ENCODE measurements at places on chromosomes 3 and 15. TPM values are rescaled to one million over a fixed set of nuclear protein-coding genes. Genes with fewer than 3 reads are reported as not detected.

The SYNM gene
- polyA plus RNA-seq = 2.2 TPM

The DPPA4 gene
- polyA plus RNA-seq = 3.8 TPM

The CXCR6 gene
- polyA plus RNA-seq = 0.20 TPM

The CD276 gene
- polyA plus RNA-seq = 172 TPM

The FANCD2OS gene
- polyA plus RNA-seq = not detected

The CRELD1 gene
- polyA plus RNA-seq = 46.8 TPM

The GP9 gene
- 0.66 TPM for polyA plus RNA-seq

The LRRC2 gene
- 1.9 TPM for polyA plus RNA-seq

The B3GALNT1 gene
- polyA plus RNA-seq = 44.2 TPM

The MNS1 gene
- polyA plus RNA-seq = 26.3 TPM

The NCKIPSD gene
- polyA plus RNA-seq = 22.4 TPM

The PLSCR4 gene
- 117 TPM for polyA plus RNA-seq

The MUC20 gene
- polyA plus RNA-seq = 28.0 TPM

The CLSTN2 gene
- polyA plus RNA-seq = 1.1 TPM

The TEX55 gene
- not detected for polyA plus RNA-seq

The GOLGA6D gene
- polyA plus RNA-seq = 0.26 TPM

The SLC35G2 gene
- 3.5 TPM for polyA plus RNA-seq

The MYRIP gene
- 2.0 TPM for polyA plus RNA-seq

The HTR3C gene
- polyA plus RNA-seq = not detected

The HHLA2 gene
- polyA plus RNA-seq = 13.3 TPM

The CELF6 gene
- polyA plus RNA-seq = 4.6 TPM

The MRPS11 gene
- 28.9 TPM for polyA plus RNA-seq

The TTLL13 gene
- polyA plus RNA-seq = 0.31 TPM

The REC114 gene
- polyA plus RNA-seq = not detected

The PCSK6 gene
- polyA plus RNA-seq = 6.9 TPM

The SLC22A14 gene
- polyA plus RNA-seq = 0.78 TPM

The TERC gene
- polyA plus RNA-seq = not detected

The GABRR3 gene
- polyA plus RNA-seq = not detected

The SUSD5 gene
- polyA plus RNA-seq = 9.6 TPM

The GOLGA8O gene
- polyA plus RNA-seq = not detected

The CILP gene
- polyA plus RNA-seq = 8.7 TPM

The SPATA12 gene
- 0.15 TPM for polyA plus RNA-seq

The KLF15 gene
- polyA plus RNA-seq = 10.1 TPM

The ZNF80 gene
- polyA plus RNA-seq = 0.08 TPM

The PRSS50 gene
- polyA plus RNA-seq = 1.2 TPM

The KNSTRN gene
- 33.7 TPM for polyA plus RNA-seq

The SLC9C1 gene
- 0.72 TPM for polyA plus RNA-seq

The ZNF770 gene
- polyA plus RNA-seq = 81.2 TPM
